ENCODE measurements at places on chromosomes 3 and 15.

- DNase-seq: no peak
Measured at GRCh38 chr3:152477422-152477821, 208.7 kb downstream of the MBNL1 start.

DNA sequence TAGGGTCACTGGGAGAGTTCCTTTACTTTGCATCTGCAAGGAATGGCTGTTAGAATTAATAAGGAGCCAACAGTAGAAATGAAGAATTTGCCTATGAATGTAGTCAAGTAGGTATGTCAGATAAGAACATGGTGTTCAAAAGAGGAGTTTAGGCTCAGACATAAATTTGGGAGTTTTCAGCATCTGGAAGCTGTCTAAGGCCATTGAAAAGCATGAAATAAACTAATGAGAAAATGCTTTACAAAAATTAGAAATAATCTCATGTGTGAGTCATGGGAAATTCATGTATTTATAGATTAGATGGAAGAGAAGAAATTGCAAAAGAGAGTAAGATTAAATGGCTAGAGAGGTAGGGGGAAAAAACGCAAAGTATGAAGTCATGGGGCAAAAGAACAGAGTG is 201.9 kb downstream of the DIPK2A start:
- no peak for DNase-seq

DNA sequence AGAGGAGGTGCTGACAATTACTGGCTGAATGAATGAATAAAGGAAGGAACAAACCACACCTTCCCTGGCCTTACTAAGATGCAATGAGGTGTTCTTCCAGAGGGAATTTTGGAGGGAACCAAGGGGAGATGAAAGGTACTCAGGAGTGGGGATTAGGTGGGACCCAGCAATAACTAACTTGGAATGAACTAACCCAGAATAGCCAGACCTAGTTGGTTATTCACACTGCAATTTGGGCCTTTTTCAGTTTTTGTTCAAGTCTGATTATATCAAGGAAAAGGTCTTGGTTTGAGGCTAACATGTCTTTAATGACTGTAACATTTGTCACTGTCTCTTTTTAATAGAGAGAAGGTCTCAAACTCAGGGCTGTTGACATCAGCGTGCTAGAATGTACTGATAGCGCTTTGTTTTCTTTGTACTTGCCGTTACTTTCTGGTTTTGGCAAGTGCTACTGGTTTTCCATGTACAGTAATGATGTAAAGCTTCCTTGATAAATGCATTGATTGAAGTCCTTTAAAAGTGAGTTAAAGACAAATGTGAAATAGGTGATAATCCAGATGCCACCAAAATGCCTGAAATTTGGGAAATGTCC is 3.2 kb upstream of the PLXND1 start:
- DNase-seq: peak; percentile 86

DNA sequence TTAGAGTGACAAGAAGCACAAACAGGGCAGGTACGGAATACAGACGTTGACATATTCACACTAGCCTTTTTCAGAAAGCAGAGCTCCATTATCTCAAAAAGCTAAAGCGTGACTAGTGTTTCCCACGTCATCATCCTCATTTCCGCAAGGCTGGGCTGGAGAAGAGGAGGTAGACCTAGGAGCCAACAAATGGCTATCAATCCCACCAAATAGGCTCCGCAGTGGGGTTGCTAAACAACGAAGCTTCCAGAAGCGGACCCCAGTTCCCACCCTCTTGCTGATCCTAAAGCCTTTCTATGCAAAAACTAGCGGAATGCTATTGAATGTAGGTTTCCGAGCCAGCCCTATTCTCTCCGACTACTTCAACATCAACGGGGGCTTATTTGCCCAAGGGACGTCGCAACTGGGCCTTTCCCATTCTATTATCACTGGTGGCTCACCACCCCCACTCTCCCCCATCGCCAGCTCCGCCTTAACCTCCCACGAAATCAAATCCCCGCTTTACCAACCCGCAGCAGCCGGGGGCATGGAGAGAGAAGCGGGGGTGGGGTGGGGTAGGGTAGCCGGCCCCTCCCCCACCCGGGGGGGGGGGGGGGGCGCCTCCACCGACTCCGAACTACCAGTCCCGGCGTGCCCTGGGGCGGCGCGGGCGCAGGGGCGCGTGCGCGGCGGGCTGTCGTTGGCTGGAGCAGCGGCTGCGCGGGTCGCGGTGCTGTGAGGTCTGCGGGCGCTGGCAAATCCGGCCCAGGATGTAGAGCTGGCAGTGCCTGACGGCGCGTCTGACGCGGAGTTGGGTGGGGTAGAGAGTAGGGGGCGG is at the start of gene MORF4L1:
MORF4L1 (plus strand) TSS at position 736 of the 817 bp plus-strand sequence. CDS start 128 bp downstream, outside the sequence.
- peak; percentile 94 for DNase-seq

Data from M059J (cell line).